ENCODE measurements at places on chromosomes 5 and 9. TPM values are rescaled to one million over a fixed set of nuclear protein-coding genes. Genes with fewer than 3 reads are reported as not detected.

The FOXD4 gene
- not detected for total RNA-seq

The CRAT gene
- total RNA-seq = 18.8 TPM

The HTR4 gene
- total RNA-seq = not detected

The TBC1D2 gene
- total RNA-seq = 35.6 TPM

The MYOT gene
- not detected for total RNA-seq

DNA sequence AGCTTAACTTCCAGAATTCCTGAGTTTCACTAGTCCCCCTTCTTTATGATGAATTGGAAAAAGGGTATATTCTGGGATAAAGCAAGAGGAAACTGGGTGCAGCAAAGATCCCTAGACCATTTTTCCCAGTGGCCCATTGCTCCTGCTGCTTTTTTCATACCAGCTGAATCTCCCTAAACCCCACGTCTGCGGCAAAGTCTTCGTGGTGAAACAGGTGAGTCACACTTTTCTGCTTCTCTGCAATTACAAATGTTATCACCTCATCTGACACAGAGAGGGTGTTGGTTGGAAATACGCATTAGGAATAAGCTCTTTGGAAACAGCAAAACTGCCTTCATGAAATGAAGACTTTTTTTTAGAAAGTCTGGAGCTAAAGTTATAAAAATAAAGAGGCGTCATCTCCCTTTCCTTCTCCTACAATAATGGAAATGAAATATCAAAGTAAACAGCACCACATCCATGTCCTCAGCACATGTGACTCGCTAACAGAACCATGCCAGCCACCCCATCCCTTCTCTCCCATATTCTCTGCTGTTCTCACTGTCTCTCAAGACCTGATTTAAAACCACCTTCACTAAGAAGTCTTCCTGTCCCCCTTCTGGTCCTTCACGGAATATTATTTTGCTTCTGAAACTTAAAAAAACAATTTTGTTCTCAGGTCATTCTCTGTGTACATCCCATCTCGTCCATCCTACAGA is 39.5 kb upstream of the GLRX start:
- peak; percentile 60 for DNase-seq

GRCh38 chr5:150608991-150609390 is 31.5 kb upstream of the SYNPO start:
- DNase-seq = no peak

DNA sequence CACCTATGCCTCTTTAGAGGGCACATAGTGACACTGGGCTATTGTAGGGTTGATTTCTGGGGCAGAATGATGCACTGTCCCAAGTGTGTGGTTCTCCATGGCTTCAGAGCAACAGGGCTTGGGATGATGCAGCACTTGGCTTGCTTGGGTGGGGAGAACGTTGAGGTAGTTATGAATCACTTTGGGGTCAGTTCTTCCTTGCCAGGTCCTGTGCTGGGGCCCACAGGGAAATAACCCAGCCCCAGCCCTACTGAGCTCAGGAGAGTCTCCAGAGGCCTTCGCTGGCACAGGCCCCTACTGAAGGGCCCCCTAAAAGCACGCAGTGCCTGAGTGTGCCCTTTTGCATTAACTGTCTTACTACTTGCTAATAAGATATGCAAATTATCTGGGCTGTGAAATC is 24.2 kb downstream of the JADE2 start:
- DNase-seq = peak; percentile 84

DNA sequence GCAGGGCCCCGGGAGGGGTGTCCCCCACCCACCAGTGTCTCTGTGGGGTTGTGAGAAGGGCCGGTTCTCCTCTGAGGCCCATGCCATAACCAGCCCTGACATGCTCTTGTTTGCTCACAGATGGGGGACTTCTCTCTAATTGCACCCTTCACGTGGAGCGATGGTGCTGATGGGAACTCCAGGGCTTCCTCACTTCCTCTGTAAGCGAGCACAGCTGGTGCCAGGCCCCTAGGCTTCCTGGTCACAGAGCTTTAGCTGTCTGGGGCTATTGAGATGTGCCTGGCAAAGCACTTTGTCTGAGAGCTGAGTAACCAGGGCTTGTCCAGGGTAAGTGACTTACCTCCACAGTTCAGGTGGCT is 36.4 kb downstream of the PHF2 start:
- DNase-seq = no peak

DNA sequence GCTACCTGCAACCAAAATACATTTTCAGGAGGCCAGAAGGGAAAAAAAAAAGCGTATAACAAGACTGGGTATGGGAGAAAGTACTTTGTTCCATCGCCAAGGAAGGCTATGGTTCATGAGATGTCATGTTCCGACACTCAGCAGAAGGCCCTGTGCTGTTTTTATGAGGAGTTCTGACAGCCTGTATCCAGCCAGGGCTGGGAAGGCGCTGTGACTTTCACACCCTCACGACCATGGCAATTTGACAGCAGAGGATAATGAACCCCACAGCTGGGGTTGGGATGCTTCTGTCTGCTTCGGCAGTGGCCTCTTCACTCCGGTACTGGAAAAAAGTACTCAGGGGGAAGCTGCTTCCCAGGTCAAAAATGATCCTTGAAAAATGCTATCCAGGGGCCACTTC is 154.4 kb downstream of the PRELID2 start:
- no peak for DNase-seq

DNA sequence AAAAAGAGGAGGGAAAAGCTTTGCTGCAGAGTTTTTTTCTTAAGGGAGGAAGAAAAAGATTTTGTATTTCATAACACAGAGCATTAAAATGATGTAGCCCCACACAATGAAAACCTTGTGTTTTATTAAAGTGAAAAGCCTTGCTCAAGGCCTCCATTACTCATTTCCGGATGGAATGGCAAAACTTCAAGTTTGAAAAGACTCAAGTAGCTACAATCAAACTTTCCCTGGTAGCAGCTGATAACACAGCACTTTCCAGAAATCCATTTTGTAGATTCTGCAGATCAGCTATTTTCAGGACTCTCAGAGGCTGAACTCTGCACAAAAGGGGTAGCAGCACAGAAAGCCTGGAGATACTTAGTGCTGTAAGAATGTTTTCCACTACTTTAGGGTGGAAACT is 374.8 kb downstream of the NFIB start:
- DNase-seq = peak; percentile 88

DNA sequence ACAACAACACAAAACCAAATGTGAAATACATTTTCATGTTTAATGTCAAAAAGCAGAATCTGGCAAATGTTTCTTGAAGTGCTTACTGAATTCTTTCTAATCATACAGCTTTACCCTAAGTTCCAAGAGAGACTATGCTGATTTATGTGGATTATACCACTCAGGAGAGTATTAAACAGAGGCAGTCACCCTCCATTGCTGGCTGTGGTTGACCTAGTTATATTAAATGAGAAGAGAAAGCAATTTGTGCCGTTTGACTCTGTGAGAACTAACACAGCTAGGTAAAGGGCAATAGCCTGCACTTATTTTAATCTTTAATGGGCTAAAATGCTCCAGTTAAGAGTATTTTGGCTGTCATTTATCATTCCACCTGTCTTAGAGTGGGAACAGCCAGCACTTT is 62.6 kb downstream of the ELL2 start:
- no peak for DNase-seq

DNA sequence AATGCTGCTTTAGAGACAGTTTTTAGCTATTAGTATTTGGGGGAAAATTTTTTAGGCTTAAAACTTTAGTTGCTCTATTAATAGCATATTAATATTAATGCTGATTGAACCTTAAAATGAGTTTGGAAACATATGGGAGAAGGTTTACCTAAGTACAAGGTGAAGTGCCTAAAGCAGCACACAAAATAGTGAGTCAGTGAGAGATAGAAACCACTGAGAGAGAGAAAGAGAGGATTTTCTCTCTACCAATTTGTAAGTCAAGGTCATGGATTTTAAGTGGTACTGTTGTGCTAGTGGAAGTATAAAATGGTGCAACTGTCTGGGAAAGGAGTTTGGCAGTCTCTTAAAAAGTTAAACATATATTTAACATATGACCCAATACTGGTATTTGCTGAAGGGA is 64.9 kb downstream of the MARCHF3 start:
- DNase-seq = no peak

DNA sequence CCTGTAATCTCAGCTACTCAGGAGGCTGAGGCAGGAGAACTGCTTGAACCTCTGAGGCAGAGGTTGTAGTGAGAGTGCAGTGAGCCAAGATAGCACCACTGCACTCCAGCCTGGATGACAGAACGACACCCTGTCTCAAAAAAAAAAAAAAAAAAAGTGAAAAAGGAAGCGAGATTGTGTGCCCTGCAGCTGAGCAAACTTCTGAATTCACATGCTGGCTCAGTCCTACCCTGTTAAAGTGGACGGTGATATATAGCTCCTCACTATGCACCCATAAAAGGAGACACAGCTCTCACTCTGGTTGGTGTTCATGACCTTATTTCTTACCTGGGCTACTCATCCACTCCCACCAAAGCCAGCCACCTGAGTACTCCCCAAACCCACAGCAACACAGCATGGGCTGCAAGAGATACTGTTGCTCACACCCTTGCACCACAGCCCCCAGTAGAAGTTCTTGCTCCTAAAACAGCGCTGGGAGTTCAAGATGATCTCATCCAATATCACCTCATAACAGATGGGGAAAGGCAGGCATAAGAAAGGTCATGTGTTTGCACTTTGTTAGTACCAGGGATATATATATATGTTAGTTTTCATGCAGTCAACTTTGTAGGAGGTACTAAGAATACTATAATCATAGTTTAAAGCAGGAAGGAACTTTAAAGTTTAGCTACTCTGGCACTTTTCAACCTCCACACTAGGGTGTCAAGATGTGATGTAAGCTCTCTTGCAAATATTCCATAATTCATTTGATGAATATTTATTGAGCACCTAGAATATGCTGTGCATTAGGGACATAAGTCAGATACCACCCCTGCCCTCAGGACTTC is 4.0 kb downstream of the TTLL11 start:
- DNase-seq = no peak
